ENCODE measurements at places on chromosomes 11 and 22. TPM values are rescaled to one million over a fixed set of nuclear protein-coding genes. Genes with fewer than 3 reads are reported as not detected.

DNA sequence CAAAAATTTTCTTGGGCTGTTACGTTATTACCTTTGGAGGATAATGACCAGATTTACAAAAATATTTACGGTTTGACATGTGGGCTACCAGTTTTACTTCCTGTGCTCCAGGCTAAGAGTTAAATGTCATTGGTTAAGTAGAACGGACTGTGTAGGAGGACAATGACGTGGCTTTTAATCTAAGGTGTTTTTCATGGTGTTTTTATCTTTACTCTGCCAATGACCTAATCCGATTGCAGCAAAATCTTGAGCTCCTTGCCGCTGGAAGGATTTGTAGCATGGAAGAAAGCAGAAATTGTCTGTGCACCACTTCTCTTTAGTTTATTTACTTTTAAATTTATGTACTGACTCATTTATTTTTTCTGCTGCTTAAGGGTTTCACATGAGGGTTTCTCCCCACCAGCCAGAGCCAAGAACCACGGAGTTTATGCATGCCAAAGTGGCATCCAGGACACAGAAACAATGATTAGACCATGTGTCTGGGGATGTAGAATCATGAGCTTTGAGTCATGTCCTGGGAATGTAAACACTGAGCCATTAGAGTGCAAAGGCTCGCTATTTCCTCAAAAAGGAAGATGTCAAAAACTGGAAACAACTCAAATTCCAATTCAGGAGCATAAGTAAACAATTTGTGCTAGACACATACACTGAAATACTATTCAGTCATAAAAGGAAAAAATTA is 1.9 kb upstream of the CARD16 start:
- DNase-seq: no peak

DNA sequence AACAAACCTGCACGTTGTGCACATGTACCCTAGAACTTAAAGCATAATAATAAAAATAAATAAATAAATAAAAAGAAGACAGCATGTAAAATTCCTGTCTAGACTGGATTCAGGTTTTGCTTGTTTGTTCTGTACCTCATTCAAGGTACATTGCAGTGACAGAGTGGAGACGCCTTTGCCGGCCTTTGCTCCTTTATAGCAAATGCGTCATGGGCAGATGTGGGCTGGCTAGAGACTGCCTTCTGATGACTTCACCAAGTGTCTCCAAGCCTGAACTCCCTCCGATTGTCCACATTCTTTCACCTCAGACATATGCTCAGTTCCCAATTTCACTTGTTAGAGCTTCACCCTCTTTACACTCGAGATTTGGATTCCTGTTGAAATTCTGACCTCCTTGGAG is 147.8 kb upstream of the ARHGAP20 start:
- no peak for DNase-seq

DNA sequence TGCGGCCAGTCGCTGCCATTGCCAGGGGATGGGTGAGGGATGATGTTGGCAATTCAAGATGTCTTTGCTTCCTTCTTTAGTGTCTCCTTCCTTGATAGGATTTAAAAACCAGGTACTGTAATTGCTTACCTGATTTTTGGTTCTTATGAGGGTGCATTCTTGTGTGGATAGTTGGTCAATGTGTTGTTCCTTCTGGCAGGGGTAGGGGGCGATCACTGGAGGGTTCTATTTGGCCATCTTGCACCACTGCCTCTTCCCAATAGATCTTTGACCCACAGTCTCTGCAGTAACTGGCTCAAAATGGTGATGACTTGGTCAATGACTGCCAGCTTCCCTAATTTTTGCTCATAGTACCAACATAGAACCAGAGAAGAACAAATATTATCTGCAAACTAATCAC is 680.1 kb downstream of the DLG2 start:
- DNase-seq: no peak

The ZNRF3 gene
- 4.8 TPM for total RNA-seq

GRCh38 chr22:47599753-47600152 is 837.3 kb downstream of the TBC1D22A start:
- DNase-seq: peak; percentile 29

The OR52A5 gene
- total RNA-seq: not detected

DNA sequence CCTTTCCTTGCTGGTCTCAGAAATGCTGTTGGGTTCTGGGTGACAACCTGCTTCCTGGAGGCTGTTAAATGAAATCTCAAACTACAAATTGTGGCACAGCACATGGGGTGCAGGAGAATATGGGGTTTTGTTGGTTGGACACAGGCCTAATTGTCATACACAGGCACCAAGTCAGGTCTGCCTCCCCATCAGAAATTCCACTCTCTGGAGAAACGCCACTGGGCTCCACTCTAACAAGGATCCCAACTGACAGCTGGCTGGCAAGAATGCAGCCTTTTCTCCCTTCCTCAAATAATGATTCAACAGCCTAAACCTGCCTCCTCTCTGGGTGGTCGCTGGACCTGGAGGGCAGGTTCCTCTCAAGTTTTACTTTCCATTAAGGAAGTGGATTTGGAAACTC is 177.8 kb upstream of the NARS2 start:
- no peak for DNase-seq

The UBQLNL gene
- 0.11 TPM for total RNA-seq

DNA sequence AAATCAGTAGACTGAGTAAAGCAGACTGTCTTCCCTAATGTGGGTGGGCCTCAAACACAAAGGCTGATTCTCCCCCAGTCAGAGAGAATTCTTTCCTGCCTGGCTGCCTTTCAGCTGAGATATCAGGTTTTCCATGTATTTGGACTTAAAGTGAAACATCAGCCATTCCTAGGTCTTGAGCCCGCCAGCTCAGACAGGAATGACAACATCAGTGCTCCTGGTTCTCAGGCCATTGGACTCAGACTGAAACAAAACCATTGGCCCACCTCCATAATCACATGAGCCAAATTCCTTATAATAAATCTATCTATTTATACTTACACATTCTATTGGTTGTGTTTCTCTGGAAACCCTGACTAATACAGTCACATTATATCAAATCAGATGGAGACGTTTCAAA is 56.7 kb upstream of the CLPB start:
- no peak for DNase-seq

GRCh38 chr11:119941636-119942411 is 196.1 kb downstream of the TRIM29 start:
- no peak for DNase-seq

DNA sequence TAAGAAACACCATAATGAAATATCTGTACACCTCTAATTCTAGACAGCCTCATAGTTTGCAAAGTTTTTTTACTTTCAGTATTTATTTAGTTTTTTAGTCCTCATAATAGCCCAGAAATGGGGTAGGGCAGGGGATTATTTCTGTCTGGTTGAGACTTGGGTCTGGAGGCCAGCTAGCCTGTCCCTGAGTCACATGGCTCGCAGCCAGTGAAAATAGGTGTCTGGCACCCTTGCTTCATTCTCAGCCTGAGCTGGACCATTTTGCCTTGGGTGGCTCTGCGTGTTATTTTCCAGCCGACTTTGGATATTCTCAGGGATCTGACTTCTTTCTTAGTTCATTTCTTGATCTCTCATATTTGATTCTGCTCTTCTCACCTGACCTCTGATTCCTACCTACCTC is 123.9 kb upstream of the NARS2 start:
- DNase-seq: peak; percentile 82

The FXYD2 gene
- 1.6 TPM for total RNA-seq

The CCDC89 gene
- 0.54 TPM for total RNA-seq

The OR10AG1 gene
- not detected for total RNA-seq

DNA sequence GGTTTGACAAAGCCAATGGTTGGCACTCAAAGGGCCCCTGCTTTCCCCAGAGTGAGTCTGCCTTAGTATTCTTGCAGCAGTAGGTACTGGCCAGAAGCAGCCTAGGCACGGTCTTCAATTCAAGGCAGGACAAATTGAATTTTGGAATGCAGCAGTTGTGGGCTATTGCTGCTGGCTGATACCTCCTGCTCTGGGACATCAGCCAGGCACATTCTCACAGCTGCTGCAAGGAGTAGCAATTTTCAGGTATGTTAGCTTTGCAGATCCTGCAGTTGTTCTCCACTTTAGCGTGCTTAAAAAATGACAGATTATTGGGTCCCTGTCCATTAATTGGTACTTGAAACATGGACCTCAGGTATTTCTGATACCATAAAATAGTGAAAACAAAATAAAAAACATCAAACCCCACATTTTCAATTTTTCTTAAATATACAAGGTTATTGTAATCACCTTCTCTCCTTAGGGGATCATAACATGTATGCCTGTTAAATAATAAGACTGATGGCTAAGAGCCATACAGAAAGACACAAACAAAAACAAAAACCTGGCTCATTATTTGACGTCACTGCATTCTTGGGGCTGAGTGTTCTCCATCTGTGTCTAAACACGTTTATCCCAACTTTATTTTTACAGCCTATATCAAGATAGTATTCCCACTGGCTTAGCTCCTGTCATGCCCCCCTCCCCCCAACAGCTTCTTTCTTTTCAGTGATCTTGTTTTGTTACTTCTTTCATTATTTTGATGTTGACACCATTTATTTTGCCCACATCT is 85.1 kb upstream of the CARD18 start:
- DNase-seq: no peak

The GGT1 gene
- total RNA-seq: 2.0 TPM

DNA sequence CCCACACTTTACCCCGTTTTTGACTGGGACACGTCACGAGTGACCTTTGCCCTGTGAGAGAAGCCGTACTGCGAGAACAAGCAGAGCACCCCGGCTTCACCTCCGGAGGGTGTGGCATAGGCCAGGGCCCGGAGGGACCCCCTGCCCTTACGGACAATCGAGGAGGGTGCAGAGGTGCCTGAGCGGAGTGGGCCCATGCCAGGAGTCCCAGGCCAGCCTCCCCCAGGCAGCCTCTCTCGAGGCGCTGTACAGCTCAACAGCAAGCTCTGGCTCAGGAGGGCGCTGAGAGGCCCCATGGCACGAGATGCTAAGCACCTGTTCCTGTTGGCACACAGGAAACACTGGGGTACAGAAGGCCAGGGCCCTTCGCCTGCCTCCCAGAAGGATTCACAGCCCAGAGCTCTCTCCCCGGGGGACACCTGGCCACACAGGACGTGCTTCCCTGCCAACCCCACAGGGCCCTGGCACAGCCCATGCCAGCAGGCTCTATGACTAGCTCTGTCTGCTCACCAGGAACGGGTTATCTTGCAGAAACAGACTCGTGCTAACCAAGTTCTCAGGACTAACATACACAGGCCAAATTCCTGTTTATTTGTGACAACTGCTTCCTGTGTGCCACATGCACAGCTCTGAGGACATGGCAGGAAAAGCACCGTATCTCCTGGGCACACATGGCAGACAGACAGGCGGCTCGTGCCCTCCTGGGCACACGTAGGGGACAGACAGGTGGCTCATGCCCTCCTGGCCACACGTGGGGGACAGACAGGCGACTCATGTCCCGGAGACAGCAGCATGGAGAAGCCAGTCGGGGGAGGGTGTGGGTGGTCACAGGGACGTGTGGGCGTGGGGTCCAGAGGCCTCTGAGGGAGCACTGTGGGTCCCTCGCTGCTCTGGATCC is 11.6 kb downstream of the TOLLIP start:
- peak; percentile 72 for DNase-seq

- no peak for DNase-seq
Observed at GRCh38 chr11:40393511-40393910, 1065.9 kb downstream of the LRRC4C start.

- no peak for DNase-seq
Observed at GRCh38 chr11:12653729-12654128, 20.5 kb upstream of the TEAD1 start.

Data from cardiac septum (tissue), 1 donor.